ENCODE measurements at places on chromosomes 3 and 15. TPM values are rescaled to one million over a fixed set of nuclear protein-coding genes. Genes with fewer than 3 reads are reported as not detected.

The GLCE gene
- 62.0 TPM for polyA plus RNA-seq

DNA sequence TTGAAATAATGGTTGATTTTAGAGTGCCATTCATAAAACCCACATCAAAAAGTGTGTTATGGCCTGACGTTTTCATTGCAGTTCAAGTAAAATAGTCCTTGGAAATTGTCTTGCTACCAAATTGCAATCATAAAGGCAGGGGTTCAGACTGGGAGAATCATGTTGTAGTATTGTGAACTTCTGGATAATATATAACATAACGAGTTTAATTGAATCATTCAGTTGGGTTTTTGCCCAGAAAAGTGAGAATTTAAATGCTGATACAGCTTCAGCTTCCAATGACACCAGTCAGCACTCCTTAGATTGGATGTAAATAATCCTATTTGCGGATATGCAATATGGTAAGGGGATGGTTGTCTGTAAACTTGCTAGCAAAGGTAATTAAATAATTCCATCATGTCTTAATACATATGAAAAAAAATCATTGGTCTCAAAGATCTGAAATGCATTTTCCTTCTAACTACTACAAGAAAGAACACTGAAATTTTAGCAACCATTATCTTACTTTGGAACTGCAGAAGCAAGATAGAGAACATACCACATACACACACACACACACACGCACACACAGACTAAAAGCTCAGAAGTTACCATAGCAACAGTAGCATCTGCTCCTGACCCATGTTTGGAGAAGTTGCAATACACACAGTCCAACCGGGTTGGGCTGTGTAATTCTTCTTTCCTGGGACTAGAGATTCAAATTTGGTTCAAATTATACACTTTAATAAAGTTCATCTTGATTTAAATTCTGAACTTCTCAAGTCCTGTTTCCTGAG is 686.2 kb upstream of the NR2F2 start:
- peak; percentile 44 for DNase-seq

- no peak for DNase-seq
These were observed 2.7 kb downstream of the LINGO1 start for GRCh38 chr15:77630056-77630455.

DNA sequence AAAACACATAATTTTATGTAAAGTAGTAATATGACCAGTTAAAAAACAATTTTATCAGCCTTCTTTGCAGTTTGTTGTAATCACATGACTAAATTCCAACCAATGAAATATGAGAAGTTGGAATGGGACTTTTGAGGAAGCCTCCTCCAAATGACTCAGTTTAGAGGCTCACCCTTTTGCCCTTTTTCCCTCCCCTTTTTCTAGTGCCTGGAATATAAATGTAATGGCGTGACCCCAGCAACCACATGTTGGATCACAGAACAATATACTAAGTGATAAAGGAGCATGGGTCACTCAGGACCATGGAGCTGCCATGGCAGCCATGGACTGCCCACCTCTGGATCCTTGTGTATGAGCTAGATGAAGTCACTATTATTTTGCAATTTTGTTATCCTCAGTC is 48.8 kb upstream of the HEG1 start:
- no peak for DNase-seq

The COLQ gene
- polyA plus RNA-seq: 9.0 TPM

The ESYT3 gene
- 25.6 TPM for polyA plus RNA-seq

DNA sequence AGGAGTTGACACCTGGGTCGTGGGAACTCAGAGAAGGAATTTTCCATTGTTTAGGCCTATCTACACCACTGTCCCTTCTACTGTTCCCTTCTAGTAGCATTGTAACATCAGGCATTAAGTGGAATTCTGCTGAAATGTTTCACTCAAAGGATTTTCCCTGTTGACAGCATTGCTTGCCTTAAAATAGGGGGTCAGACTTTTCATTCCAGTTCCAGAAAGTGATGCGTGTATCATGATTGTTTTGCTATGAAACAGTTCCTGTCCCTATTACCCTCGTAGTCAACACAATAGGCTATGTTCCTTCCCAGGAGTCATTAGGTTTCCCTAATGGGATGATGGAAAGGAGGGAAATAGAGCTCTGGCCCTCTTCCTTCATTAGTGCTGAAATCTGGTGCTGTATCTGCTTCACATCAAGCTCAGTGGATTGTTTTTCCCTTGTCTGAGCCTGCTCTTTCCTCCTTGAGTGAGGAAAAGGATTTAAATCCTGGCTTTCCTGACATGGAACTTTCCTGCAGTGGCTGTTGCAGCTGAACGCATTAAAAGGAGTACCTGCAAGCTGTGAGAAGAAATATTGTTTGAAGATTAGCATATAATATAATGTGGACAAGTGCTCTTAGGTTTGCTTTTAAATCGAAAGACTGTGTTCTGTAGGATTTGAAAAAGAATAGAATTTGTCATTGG is 195.9 kb downstream of the KLHL25 start:
- no peak for DNase-seq

GRCh38 chr3:29644261-29644660 is 363.4 kb downstream of the RBMS3 start:
- DNase-seq: no peak

DNA sequence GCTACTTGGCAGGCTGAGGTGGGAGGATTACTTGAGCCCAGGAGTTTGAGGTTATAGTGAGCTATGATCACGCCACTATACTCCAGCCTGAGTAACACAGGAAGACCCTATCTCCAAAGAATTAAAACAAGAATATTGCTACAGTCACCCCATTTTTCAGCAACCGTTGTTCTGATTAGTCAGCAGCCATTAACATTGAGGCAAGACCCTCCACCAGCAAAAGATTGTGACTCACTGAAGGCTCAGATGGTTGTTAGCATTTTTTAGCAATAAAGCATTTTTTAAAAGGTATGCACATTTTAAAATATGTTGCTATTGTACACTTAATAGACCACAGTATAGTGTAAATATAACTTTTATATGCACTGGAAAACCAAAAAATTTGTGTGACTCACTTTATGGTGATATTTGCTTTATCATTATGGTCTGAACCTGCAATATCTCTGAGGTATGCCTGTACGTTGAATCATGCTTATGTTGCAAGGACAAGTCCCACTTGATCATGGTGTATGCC is 492.6 kb downstream of the SQOR start:
- DNase-seq: no peak

- no peak for DNase-seq
These were observed 540 bp downstream of the CCDC80 start for GRCh38 chr3:112640276-112640929.

DNA sequence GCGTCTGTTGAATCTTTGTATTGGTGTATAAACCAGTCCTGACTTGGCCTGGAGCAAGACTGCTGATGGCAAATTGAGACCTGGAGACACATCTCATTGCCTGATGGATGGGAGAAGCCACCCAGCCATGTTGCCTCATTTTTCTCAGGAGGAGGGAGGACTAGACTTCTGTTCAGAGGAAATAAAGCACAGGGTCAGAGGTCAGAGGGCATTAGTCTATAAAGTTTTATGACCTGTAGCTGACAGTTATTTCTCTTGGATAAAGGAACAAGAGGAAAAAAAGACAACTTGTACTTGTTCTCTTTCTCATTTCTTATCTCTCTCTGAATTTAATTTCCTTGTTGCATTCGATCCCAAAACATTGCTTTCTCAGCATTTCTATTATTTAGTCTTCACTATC is 775.9 kb downstream of the SQOR start:
- DNase-seq: no peak

The FMN1 gene
- polyA plus RNA-seq: 3.1 TPM

- DNase-seq: no peak
These were observed 29.5 kb downstream of the AGTR1 start for GRCh38 chr3:148727231-148727630.

The ARL14 gene
- polyA plus RNA-seq: not detected

DNA sequence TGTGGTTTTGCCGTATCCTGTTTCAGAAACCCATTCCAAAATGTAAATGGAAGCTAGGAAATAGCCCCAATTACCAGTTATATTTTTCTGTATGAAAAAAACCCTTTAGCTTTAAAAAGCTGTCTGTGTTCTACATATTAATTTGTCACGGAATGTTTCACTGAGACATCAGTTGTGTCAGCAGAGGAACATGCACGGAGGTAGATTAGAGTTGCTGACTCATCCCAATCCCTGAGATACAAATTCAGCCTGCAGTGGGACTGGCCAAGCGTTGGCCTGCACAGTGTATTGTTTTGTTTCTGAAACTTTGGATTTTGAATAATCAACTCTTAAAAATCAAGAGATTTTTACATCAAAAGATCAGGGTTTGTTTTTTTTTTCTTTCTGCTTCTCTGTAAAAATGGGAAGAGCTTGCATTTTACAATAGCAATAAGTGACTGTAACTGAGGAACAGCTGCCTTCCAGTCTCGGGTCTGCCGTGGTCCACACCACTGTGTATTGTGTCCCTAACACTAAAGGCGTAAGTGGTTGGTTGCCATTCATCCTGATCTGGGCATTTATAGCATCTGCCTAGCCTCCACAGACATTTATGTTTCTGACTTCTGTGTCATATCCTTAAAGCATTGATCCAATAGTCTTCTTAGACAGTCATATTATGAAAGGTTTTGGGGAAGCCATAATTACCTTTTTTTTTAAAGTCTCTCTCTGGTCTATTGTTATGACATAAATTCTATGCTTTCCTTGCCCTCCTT is 218.1 kb downstream of the ADAMTSL3 start:
- no peak for DNase-seq

The LAMB2 gene
- 423 TPM for polyA plus RNA-seq

DNA sequence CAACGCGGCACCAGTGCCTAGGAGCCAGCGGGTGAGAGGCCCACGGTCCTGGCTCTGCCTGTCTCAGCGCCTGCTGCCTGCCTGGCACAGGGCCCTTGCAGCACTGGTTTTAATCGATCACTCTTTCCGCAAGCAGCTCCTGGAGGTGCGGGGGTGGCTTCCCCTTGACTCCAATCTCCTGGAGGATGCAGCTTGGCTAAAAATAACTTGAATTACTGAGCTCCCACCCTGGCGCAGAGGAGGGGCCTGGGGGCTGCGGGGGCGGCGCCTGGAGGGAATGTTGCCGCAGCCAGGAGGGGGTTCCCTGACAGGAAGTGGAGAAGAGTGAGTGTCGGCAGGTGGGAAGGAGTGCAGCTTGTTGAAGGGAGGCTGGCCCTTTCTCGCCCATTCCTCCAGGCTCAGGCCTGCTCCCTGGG is 9.9 kb upstream of the RPL29 start:
- peak; percentile 32 for DNase-seq

DNA sequence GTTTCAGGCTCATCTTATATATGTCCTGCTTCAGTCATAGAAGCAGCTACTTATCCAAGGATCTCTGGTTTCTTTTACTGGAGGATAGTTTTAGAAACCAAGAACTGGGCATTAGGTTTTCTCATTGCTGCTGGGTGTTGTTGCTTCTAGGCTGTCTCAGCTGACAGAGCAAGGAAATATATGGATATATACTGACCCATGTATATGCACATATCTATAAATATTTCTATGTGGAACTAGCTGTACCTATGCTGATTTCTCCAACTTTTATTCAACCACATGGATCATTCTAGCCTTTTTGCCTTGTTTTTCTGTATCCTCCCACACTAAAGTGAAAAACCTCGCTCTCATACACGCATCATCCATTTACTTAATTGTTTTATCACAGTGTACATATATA is 64.2 kb downstream of the TP63 start:
- DNase-seq: no peak

GRCh38 chr3:183295211-183295610 is 42.2 kb downstream of the B3GNT5 start:
- no peak for DNase-seq

DNA sequence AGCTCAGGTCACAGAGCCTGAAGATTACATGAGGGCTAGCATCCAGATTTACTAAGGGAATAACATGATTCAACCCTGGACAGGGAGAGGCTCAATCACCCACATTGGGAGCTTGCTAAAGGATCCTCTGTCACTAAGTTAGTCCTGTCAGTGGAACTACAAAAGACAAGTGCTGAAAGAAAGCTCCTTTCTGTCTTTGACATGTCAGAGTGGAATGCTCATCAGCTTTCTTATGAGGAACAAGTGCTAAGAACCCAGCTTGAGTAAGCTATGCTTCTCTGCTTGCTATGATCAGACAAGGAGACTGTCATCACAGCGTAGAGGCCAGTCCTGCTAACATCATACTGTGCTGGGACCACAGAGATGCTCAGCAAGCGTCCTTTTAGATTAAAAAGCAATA is 74.5 kb downstream of the MB21D2 start:
- no peak for DNase-seq

- DNase-seq: no peak
These were observed 11.2 kb downstream of the TGM4 start for GRCh38 chr3:44885618-44886017.

DNA sequence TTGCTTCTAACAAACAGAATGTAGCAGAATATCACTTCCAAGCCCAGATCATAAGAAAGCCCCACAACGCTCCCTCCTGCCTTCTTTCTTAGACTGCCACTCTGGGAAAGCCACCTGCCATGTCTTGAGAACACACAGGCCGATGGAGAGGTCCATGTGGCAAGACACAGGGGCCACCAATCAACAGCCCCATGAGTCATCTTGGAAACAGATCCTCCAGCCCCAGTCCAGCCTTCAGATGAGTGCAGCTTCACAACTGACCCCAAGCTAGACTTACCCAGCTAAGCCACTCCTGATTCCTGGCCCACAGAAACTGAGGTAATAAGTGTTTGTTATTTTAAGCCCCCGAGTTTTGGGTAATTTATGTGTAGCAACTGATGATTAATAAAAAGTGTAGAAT is 39.7 kb downstream of the PTH1R start:
- no peak for DNase-seq

GRCh38 chr15:22885120-22885519 is 46.7 kb downstream of the NIPA2 start:
- DNase-seq: no peak

The ZNF197 gene
- 34.6 TPM for polyA plus RNA-seq

DNA sequence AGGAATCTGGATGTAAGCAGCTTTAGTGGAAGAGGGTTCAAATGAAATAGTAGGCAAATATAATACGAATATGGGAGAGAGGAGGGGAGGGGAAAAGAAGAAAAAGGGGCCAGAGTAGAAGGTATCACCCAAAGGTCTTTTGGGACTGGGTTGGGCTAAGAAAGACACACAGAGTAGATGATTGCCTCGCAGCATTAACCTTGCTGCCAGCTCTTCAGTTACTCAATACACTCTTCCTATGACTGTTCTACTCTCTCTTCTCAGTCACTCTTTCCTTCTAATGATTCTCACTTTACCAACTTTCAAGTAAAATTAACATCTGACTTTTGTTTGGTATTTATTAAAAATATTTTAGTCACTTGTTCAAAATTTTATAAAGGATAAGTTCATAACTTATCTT is 52.8 kb downstream of the CLASP2 start:
- DNase-seq: no peak

DNA sequence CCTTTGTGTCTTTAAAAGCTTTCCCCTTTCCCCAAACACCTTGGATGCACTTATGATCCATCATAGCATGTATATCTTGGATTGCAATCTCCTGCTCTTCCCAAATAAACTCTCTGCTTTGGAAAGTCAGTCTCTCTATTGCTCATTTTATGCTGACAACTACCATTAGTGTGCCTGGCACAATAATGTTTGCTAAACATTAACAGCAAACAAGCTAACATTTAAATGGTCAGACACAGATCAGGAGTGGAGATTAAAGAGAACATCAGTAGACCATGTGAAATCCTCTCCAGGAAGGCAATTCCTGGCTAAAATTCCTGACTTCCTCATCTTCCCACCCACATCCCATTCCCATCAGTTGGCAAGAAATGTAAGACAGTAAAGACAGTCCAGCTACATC is 44.3 kb upstream of the EIF1B start:
- no peak for DNase-seq
